ENCODE measurements at places on chromosomes 11 and 22. TPM values are rescaled to one million over a fixed set of nuclear protein-coding genes. Genes with fewer than 3 reads are reported as not detected.

The FAM83F gene
- total RNA-seq: 0.07 TPM

The TCF20 gene
- total RNA-seq: 21.1 TPM

DNA sequence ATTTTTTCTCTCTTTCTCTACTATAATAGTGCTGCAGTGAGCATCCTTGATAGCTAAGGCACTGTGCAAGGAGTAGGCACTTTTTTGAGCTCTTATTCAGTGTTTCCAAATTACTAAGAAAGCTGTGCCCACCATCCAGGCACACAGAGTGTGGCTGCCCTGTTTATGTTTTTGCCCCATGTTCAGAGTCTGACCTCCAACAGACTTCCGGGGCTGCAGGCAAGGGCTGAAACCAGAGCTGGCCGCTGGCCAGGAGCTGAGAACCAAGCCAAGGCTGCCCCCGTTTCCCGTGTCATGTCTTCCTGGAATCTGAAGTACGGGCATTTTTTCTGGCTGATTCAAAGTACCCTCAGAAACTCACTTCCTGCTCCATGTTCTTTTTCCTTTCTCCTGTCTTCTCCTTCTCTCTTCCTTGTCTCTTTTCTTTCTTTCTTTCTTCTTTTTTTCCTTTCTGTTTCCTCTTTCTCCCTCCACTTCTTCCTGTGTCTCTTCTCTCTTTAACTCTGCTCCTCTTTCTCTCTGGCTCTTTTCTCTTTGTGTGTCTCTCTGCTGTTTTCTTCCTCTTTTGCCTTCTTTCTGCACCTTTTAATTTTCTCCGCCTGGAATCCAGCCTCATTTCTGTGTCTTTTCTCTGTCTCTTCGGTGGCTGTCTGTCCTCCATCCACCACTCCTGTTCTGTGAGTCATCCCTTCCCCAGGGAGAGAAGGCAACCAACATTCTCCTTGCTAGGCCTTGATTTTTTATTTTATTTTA is 17.0 kb upstream of the KCTD14 start:
- peak; percentile 33 for DNase-seq

DNA sequence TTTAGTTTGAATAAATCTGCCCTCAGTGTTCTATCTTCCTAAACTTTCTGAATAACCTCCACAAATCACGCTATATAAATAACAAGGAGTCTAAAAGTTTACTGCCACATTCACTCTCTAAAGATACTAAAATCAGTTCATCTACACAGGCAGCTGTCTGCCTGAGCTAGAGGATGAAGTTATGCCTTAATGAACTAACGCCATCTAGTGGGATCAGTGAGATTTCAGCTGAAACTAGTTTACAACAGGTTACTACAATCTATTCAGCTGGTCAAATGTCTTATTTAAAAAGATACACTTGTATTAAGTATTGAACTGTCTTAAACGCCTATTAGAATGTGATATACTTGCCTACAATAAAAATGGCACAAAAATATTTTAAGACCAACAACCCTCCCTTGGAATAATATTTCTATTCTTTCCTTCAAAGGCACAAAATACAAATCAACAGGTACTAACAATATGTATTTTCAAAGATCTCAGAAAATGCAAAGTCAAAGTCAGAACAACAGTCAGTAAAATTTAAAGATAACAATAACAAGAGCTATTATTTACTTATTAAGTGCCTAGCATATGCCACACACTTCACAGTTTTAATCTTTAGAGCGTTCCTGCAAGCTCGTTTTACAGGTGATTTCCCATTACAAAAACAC is 84.1 kb downstream of the LARGE2 start:
- peak; percentile 53 for DNase-seq

GRCh38 chr22:30955153-30955552 is 13.4 kb downstream of the MORC2 start:
- DNase-seq: no peak

Data from NCI-H460 (cell line).